Ascending aorta (tissue), 2 donors: ENCODE measurements at places on chromosomes 5 and 9.

DNA sequence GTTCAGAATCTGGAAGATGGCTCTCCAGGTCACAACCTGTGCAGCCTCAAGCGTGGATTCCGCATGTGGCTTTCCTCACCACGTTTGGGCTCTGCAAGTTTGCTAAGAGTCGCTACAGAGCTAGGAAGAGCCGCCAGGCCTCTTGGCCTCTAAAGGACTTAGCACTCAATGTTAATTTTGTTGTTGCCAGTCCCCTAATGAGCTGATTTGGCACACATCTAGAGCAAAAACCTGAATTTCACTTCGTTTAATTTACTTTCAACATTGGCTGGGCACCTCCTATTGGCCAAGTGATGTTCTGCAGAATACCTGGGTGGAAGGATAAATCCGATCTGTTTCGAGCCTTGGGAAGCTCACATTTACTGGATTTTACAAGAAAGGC, 65.8 kb upstream of the UNC5A start:
- peak; percentile 9 for DNase-seq

DNA sequence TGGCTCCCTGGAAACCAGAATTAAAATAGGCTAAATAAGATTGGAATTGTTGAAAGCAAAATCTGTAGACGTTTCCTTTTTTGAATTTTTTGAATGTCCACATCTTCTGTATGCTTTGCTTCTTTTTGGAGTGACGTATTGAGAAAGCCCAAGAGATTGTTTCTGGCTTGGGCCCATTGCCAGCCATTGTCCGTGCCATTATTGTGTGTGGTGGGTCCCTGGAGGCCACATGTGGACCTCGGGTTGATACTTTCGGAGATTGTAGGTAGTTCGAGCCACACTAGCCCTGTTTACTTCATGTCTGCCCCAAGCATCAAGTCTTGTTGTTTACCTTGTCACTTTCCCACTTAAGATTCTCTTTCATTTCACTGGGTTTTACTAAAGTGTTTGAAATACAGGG, 106.0 kb downstream of the PALM2AKAP2 start:
- DNase-seq, result no peak

- peak; percentile 58 for DNase-seq
These were observed 26.6 kb upstream of the POMT1 start for GRCh38 chr9:131475956-131476776.

GRCh38 chr5:14640765-14641164, 23.8 kb upstream of the OTULIN start:
- DNase-seq, result no peak

DNA sequence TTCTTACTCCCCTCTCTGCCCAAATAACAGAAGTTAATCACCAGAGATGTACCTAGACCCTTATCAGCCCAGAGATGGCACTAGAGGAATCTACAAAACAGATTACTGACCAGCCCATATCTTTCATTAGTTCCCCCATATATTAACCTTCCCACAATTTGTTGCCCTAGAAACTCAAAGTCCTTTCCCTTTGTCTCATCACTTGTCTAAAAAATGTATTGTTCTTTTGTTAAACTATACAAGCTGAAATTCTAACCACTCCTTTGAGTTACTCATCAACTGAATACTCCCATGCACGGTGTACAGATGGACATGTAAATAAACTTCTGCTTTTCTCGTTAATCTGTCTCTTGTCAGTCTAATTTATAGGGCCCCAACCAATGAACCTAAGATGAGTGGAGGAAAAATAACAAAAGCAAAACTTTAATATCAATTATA, 130.9 kb downstream of the CCDC192 start:
- no peak for DNase-seq

DNA sequence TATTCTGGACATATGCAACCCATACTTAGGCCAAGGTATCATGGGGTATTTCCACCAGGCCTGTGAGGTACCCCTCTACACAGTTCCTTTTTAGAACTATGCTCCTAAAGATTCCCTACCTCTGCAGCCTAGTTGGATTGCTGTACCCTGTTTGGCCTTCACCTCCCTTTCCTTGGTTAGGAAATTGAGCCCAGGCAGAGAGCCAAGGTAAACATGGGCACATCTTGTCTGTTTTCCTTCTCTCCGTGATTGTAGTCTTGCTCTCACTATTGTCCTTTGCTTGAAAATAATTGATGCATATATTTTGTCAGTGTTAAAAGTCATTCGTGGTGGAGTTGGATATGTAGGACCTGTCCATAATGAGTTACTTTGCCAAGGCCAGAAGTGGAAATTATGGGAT, 26.7 kb downstream of the BDP1 start:
- DNase-seq, result no peak

DNA sequence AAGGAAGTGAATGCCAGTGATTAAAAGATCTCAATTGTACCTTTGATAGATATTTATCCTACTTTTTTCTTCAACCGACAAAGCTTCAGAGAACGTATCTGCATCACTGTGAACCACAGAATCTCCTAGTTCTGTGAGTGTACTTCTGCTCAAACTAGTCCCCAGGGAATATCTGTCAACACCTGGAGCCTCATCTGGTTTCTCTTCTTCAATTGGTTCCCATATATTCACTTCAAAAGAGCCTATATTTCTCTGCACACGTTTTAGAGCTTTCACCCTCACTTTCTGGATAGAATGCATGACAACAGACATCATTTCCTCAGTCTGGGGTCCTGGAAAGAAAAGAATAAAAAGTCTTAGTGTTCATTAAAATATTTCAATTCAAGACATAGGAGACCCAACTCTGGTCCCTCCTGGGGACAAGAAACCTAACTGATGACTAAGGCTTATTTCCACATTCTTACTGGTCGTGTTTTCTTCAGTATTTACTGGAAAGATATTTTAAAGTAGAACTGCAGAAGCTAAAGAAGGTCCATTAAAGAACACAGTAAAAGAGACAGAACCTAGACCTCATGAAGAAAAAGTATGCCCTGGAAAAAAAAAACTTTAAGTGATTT, 64.3 kb downstream of the CPLANE1 start:
- DNase-seq, result no peak

DNA sequence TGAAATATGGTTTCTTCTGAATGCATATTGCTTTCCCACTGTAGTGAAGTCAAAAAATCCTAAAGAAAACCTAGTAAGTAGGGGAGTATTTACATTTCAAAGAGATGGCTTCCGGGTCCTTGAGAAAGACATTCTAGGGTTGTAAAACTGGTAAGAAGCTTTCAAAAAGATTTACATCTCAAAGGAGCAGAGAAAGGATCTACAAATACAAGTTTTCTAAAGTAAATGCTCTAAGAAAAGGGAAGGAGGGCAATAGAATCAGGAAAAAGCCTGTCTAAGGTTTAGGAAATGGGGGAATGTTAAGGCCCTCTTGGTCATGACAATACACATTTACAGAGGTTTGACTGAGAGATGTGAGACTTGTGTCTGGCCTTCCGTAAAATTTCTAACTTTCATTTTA, 16.7 kb upstream of the TRPC7 start:
- no peak for DNase-seq

GRCh38 chr5:15566306-15566705, 66.3 kb downstream of the FBXL7 start:
- DNase-seq, result no peak

DNA sequence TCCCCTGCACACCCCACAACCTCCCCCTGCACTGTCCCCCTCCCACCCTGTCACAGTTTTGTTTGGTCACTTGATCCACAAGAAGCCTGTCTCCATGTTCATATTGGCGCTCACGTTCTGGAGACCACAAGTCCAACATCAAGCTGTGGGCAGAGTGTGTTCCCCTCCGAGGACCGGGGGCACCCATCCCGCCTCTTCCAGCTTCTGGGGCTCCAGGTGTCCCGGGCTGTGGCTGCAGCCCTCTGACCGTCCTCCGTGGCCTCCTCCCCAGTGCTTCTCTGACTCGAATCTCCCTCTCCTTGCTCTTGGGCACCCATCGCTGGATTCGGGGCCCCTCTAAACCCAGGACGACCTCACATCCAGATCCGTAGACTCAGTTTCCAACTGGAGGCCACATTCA, 49.2 kb downstream of the PLEKHG4B start:
- no peak for DNase-seq

DNA sequence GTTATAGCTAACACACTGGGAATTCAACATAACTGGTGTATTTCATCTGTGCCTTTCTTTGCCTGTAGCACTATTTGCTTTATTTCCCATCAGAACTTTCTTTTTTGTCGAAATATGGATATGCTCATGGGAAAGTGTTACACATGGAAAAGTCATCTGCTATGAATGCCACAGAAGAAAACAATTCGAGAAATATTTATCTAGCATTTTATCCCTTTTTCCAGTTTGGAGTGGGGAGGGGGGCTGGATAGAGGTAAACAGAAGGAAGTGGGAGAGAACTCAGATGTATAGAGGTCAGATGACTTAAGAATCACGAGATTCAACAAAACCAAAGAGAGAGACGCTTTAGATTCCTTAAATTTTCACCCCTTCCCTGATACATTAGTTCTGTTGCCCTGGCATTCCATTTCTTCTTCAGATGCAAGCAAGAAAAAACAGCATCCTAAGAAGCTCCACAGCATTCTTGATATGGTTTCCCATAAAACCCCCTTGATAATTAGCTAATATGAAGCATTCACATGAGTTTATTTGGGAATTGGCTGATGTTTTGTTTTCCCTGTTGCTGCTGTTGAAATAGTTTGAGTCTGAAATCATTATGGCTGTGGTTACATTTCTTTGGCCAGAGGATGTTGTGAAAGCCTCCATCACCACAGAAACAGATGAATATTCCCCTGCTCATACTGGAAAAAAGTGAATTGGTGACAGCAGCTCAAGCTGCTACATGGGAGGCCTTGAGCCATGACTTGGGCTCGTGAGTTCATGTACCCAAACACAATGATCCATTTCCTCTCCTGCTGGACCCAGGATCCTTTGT, 335.8 kb upstream of the DAB2 start:
- peak; percentile 67 for DNase-seq

DNA sequence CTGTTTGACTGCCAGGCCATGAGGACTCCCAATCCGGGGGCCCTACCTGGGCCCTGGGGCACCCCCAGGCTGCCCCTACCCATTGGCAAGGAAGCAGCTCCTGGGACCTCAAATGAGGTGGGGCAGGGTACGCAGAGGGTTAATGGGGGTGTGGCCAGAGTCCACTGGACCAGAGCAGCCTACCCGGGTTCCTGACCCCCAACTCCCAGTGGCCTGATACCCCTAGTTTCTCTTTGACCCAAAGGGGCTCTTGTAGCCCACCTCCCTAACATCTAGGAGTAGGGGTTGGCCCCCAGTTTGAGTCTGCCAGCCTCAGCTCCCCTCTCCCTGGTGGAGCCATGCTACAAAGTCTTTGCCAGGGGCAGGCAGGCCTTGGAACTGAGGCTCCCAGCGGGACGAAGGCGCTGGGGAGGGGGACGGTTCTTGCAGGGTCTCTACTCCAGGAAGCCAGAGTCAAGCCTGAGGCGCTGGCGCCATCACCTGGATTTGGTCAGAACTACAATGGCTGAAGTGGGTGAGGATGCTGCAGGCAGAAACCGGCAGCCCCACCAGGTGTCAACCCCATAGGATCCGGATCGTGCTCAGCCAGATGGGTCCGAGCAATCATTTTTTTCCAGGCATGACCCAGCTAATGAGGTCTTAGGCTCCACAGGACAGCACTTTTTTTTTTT, 8.4 kb upstream of the CERCAM start:
- DNase-seq, result no peak

- DNase-seq, result no peak
These were observed 293.0 kb downstream of the ZNF608 start for GRCh38 chr5:124453221-124454051.

DNA sequence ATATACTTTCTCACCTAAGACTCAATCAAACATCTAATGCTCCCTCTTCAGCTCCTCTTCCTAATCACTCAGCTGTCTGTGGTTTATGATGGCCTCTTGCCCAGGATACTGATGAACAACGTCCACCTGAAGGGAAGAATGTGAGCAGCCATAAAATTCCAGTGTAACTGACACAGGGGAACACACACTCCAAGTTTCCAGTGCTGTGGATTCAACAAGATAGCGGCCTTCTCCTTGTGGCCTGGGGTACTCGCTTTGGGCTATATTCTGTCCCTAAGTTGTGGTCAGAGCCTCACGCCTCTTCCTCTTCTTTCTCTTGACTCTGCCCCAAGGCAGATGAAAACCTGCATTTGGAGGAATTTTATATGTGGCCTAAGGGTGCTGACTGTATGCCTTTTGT, 11.7 kb downstream of the B4GALT1 start:
- peak; percentile 57 for DNase-seq

GRCh38 chr5:138724470-138725146, 28.6 kb upstream of the CTNNA1 start:
- DNase-seq, result peak; percentile 64

DNA sequence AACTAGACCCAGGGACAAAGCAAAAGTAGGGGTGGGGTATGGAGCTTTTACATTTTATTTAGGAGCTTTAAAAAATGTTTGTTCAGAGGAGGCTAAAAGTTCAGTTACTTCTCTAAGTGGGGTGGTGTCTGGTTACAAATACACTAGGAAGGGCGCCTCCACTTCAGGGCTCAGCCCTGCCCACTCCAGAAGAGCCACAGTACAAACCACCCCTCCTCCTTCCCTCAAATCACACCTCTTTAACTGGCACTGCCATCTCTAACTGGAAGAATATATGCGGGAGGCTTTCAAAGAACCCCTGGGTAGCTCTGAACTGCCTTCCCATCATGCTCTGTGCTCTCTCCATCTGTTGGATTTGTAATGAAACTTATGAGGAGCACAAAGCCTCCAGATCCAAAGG, 98.8 kb upstream of the NFIB start:
- DNase-seq, result no peak

GRCh38 chr5:80152778-80153177, 103.1 kb downstream of the SERINC5 start:
- no peak for DNase-seq

- DNase-seq, result no peak
These were observed 11.8 kb downstream of the S100Z start for GRCh38 chr5:76861612-76862011.

DNA sequence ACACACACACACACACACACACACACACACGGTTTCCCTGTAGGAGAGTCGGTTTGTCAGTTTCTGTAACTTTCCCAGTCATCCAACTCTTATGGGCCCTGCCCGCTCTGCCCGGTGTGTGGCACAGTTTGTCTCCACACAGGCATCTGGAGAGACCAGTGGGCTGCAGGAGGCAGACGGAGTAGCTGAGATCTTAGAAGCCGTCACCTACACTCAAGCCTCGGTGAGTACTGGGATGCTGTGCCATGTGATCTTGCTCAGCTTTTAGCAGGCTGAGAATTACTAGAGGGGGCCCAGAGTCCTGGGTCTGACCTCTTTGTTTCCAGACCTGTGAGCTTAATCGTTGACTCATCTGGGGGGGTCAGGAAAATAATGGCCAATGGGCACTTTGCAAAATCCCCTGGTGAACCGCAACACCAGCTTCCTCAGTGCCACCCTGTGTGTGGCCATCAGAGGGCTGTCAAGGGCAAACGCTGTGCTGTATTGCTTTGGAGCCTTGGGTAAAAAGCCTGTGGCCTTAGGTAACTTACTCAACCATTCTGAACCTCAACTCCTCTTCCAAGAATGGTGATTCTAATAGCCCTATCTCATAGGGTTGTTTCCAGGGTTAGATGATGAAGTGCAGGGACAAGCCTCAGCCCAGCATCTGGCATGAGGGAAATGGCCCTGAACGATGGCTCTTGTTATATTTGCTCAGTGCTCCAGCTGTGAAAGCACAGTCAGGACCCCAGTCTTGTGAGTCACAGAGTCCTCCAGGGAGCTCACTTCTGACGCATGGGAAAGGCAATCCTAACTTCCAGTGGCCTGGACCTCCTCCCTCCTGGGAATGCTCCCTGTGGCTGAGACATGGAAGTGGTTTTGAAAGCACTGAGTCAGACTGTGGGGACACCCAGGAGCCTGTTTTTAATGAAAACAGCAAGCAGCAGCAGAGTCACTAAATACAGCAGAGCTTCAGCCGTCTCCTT, 45.6 kb downstream of the COL15A1 start:
- peak; percentile 81 for DNase-seq

- DNase-seq, result no peak
These were observed 9.2 kb downstream of the RAB14 start for GRCh38 chr9:121192518-121192917.

GRCh38 chr9:33306037-33306436, 15.7 kb downstream of the NFX1 start:
- DNase-seq, result no peak
